ENCODE measurements at places on chromosomes 3 and 15.

- no peak for DNase-seq
These were observed 8.5 kb upstream of the GRAMD2A start for GRCh38 chr15:72205896-72206676.

GRCh38 chr15:29331669-29332068, 62.0 kb upstream of the NSMCE3 start:
- no peak for DNase-seq

- DNase-seq, result peak; percentile 41
These were observed 53.7 kb downstream of the NMD3 start for GRCh38 chr3:161274691-161275298.

DNA sequence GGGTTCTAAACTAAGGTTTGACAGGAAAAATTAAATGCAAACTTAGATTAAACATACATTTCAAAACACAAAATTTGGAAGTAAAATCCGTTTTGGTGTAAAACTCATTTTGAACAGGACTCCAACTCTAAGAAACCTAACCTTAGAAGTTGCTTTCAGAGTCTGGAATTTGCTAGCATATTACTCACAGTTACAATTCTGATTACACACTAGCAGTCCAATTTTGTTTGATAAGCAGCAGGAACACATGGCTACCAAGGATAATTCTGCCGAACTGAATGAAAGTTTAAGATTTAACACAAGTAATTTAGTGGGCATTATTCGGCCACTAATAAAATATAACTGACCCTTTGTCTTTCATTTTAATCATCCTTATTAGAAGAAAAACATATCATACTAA, 49.6 kb downstream of the FRMD5 start:
- no peak for DNase-seq

- no peak for DNase-seq
These were observed 374.9 kb upstream of the CNTN4 start for GRCh38 chr3:1723726-1724125.

DNA sequence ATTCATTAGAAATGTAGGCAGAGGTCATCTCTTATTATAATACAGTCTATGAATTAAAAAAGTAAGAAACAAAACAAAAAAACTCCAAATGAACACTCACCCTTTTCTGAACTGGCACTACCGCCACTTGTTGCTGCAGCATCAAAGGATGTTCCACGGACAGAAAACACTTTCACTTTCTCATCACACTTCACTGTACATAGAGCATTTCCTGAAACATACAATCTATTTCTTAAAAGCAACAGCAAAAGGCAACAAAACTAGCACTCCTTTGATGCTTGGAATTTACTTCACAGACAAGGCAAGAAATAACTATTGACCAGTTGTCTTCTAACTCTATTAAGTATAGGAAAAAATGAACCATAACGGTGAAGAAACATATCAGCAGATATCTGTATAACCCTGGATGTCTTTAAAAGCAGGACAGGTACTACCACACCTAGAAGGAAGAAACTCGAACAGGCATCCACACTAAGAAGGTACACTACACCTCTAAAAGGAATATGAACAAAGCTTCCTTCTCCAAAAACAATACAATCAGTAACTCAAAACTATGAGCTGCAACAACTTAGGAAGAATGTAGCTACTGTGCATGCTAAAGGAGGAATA, 24.9 kb downstream of the ETFA start:
- peak; percentile 8 for DNase-seq

DNA sequence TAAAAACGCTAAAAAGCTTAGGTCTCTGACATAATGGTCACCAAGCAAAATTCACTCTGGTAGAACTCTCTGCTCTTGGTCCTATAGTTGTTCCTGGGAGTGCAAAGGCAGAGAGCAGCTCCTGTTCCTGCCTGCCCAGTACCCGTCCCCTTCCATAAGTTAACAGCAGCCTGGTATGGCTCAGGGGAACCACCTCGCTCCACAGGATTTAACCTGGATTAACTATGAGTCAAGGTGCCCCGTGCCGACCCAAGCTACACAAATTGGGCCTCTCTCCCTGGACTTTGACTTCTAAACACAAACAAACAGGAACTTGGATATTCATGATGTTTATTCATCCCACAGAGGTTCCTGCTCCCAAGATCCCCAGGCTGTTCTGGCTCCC, 32.1 kb downstream of the SCAP start:
- no peak for DNase-seq

DNA sequence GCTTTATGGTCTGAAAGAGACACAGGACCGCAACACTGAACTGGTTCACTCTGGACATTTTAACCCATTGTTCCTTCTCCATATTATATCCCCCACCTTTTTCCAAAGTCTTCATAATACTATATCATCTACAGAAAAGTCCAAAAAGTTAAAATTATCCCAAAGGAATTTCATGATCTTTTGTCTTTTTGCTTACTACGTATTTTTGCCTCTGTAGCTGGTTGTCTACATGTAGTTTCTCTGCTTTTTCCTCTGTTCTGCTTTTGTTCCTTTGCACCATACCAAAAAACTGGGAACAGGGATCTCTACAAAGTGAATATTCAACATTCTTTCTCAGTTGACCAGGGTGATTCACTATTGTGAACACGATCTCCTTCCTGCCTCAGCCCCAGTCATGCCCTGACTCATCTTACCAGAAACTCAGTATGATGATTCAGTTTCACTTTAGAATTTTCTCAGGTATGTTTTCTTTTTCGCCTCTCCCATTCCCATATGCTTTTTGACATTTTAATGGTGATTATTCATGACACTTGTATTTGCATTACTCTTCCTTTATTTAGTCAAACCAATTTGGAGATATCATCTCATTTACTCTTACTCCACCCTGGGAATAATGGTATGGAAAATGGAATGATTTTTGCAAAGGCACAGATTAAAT, 14.5 kb downstream of the EMC4 start:
- peak; percentile 40 for DNase-seq

- DNase-seq, result no peak
These were observed 21.8 kb downstream of the LARP6 start for GRCh38 chr15:70832176-70832575.

GRCh38 chr3:58723173-58723572, 56.6 kb upstream of the FAM3D start:
- no peak for DNase-seq

DNA sequence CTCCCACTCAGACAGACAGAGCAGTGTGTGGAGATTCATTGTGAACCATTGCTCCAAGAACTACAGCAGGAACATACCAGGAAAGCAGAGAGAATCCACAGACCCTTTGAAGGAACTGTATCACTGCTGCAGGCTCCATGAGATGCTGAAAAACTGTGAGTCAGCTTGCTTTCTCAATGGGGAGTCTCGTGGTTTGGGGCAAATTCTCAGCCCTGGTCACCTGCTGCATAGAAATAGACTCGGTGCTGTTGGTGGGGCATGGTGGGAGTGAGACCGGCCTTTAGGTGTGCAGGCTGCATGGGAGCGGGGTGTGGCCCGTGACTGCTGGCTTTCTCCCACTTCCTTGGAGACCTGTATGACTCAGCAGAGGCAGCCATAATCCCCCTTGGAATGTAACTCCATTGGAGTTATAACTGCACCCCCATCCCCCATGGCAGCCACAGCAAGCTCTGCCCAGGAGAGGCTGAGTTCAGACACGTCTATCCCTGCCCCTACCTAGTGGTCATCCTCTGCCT, 35.6 kb downstream of the ALCAM start:
- DNase-seq, result no peak
